CD8-positive, alpha-beta T cell (primary cell): ENCODE measurements at places on chromosomes 13 and 19.

- DNase-seq: no peak
Measured at GRCh38 chr13:32993145-32993544, 23.1 kb upstream of the KL start.

DNA sequence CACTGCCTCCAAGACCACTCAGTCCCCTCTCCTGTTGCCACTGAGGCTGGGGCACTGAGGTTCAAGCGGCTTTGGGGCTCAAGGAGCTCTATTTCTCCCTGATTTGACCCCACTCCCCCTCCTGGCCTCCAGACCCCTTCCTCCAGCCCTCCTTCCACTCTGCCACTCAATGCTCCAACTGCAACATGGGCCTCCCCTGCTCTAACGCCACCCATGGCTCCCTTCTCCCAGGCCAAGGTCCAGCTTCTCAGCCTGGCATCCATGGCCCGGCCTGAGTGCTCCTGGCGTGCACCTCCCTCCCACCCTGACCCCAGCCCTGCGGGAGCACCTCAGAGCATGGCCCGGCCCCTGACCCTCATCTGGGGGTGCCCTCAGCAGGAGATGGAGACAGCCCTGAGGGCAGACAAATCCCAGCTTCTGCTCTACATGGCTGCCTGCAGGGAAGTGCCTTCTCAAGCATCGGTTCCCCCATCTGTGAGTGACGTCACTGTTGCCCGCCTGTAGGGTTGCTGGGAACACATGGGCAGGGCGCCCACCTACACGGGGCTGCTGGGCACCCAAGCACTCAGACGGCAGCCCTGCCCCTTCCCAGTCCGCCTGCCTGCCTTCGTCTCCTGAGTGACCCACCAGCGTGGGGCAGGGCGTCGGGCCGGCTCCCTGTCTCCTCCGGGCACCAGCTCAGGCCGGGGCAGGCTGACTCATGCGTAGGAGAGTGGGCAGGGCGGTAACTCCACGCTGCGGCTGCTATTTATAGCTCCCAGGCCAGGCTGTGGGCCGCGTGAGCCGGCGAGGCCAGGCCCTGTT, 1.6 kb upstream of the DIRAS1 start:
- DNase-seq: no peak

GRCh38 chr13:99481366-99481765, 19.9 kb upstream of the TM9SF2 start:
- no peak for DNase-seq

- no peak for DNase-seq
Measured at GRCh38 chr19:12187625-12188024, 24.7 kb downstream of the ZNF136 start.

DNA sequence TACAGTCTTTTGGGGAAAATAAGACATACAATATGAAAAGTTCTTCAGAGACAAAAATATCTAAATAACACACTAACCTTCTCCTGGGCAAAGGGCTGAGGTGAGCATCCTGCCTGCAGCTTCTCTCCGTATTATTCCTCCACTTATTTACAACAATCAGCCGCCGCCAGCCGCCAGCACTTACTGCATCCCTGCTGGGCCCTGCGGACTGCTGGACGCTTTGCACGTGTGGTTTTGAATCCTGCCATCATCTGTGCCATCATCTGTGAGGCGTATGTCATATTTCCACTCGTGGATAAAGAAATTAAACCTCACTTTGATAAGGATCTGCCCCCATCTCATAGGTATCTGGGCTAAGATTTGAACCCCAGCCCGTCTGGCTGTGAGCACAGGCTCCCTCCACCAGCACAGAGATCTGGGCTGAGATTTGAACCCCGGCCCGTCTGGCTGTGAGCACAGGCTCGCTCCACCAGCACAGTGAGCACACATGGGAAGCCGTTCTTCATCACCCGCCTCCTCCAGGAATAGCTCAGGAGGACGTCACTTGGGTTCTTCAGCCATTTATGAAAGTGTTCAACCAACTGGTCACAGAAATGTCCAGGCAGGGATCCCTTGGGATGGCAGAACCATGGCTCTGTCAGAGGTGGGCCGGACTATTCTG, 35.2 kb upstream of the TUBGCP3 start:
- DNase-seq: no peak

GRCh38 chr13:76993021-76993420, 1.1 kb downstream of the CLN5 start:
- DNase-seq: no peak
